ENCODE measurements at places on chromosomes 5 and 9.

DNA sequence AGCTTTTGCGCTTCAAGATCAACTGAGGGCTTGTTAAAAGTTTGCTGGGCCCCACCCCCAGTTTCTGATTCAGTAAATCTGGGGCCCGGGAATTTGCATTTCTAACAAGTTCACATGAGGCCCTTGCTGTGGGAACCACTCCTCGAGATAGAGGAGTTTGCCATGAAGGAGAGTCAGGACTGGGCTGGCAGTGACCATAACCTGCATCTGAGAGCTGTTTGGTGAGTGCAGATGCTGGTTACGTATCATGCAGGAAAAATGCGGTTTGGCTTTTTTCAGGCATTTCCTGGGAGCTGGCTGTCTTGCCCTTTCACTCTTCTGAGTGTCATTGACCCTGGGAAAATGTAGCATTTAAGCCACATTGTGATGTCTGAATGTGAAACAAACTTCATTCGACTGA, 9.4 kb upstream of the ANGPTL2 start:
- DNase-seq, result no peak

- DNase-seq, result no peak
Measured at GRCh38 chr5:166746506-166746905, 1544.9 kb upstream of the WWC1 start.

DNA sequence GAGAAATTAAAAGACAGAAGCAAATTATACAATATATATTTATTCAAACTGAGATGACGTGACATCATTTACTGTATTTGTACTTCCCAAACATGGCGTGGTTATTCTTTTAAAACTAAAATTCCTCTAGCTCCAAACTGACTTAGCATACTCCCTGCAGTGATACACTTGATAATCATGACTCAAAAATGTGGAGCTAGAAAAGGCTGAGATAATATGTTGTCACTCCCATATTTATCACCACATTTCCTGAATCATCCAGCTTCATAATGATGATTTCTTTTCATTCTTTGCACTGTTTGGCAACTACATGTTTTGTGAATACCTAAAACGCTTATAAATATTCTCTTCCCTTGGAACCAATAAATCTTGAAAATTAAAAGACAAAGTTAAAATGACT, 341.0 kb downstream of the EBF1 start:
- no peak for DNase-seq

GRCh38 chr9:26559506-26559905, 333.1 kb downstream of the CAAP1 start:
- no peak for DNase-seq

GRCh38 chr5:126947146-126948010, 83.0 kb downstream of the MARCHF3 start:
- no peak for DNase-seq
